Placental pericyte (primary cell): ENCODE measurements at places on chromosomes 4 and X. TPM values are rescaled to one million over a fixed set of nuclear protein-coding genes. Genes with fewer than 3 reads are reported as not detected.

WAS gene
- 0.14 TPM in 1 of 2 replicates, not detected in the other for total RNA-seq

FATE1 gene
- not detected in 2 replicates for total RNA-seq

ARHGAP6 gene
- total RNA-seq: 4.4 and 6.8 TPM in 2 replicates

GPR50 gene
- not detected in 2 replicates for total RNA-seq

NHS gene
- total RNA-seq: 0.66 and 5.3 TPM in 2 replicates

BMX gene
- under 0.01 TPM in 1 of 2 replicates, not detected in the other for total RNA-seq

VCX3A gene
- total RNA-seq: not detected in 2 replicates

HPSE gene
- 0.14 and 0.66 TPM in 2 replicates for total RNA-seq

EGF gene
- total RNA-seq: 0.22 and 1.6 TPM in 2 replicates

PLP1 gene
- total RNA-seq: not detected in 2 replicates

GLRA2 gene
- not detected in 2 replicates for total RNA-seq

SSX1 gene
- total RNA-seq: not detected in 2 replicates

MCF2 gene
- total RNA-seq: not detected in 2 replicates

GLUD2 gene
- 1.1 and 1.7 TPM in 2 replicates for total RNA-seq

IL9R gene
- total RNA-seq: not detected in 2 replicates

MRFAP1L1 gene
- 29.9 and 36.1 TPM in 2 replicates for total RNA-seq

LEF1 gene
- 0.44 and 5.6 TPM in 2 replicates for total RNA-seq

POU4F2 gene
- total RNA-seq: not detected in 2 replicates

UGT2B17 gene
- not detected in 2 replicates for total RNA-seq

ARAP2 gene
- under 0.01 and 3.0 TPM in 2 replicates for total RNA-seq

PPP2R2C gene
- under 0.01 TPM in 1 of 2 replicates, not detected in the other for total RNA-seq

ODAPH gene
- total RNA-seq: 0.29 TPM in 1 of 2 replicates, not detected in the other

GABRB1 gene
- not detected in 2 replicates for total RNA-seq

NAA11 gene
- 3.9 and 21.0 TPM in 2 replicates for total RNA-seq

TXLNG gene
- 8.6 and 14.2 TPM in 2 replicates for total RNA-seq

P2RY4 gene
- total RNA-seq: 0.14 and 0.22 TPM in 2 replicates

HSFX4 gene
- total RNA-seq: not detected in 2 replicates

TMEM154 gene
- 13.3 and 13.6 TPM in 2 replicates for total RNA-seq

DCLK2 gene
- 7.0 and 8.3 TPM in 2 replicates for total RNA-seq

COX7B2 gene
- total RNA-seq: not detected in 2 replicates

AR gene
- total RNA-seq: 0.22 and 6.2 TPM in 2 replicates

CD38 gene
- 1.1 TPM in 1 of 2 replicates, not detected in the other for total RNA-seq

PRDM8 gene
- total RNA-seq: 9.6 and 29.3 TPM in 2 replicates

ZNF732 gene
- under 0.01 and 0.44 TPM in 2 replicates for total RNA-seq

NUDT10 gene
- total RNA-seq: 0.14 TPM in 1 of 2 replicates, not detected in the other

GPC3 gene
- 4.2 TPM in 1 of 2 replicates, not detected in the other for total RNA-seq

GRID2 gene
- 0.14 TPM in 1 of 2 replicates, not detected in the other for total RNA-seq

TGIF2LX gene
- total RNA-seq: not detected in 2 replicates

RAB33A gene
- total RNA-seq: 0.72 and 3.3 TPM in 2 replicates
